ENCODE measurements at places on chromosomes 16 and 17.
A peak's percentile ranks its signal among the peaks of the same experiment; 100 is the strongest.

GRCh38 chr17:1229349-1229899, 40.8 kb upstream of the BHLHA9 start:
- peak; percentile 15 for DNase-seq

DNA sequence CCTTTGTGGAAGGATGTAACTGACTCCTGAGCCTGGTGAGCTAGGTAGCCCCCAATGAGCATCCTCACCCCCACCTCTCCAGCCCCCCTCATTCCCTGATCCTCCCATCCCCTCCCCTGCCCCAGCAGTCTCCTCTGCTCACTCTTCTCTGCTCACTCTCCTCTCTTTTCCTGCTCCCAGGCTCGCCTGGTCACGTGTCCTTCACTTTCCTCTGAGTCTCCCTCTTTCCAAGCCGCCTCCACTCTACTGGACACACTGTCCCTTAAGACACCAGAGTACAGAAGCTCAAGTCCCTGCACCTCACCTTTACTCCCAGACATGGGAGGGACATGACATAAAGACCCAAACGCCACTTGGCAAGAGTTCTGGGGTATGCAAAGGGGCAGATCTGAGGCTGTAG, 76.3 kb upstream of the RBL2 start:
- no peak for DNase-seq

GRCh38 chr17:19757536-19758180, 9.6 kb upstream of the ALDH3A1 start:
- no peak for DNase-seq

GRCh38 chr17:64231567-64232141, 31.4 kb downstream of the TEX2 start:
- no peak for DNase-seq

GRCh38 chr17:1260086-1260769, 10.0 kb upstream of the BHLHA9 start:
- DNase-seq: no peak

GRCh38 chr17:65409381-65409780, 152.1 kb downstream of the AXIN2 start:
- DNase-seq: no peak

GRCh38 chr16:72848759-72849664, 198.9 kb downstream of the ZFHX3 start:
- no peak for DNase-seq

DNA sequence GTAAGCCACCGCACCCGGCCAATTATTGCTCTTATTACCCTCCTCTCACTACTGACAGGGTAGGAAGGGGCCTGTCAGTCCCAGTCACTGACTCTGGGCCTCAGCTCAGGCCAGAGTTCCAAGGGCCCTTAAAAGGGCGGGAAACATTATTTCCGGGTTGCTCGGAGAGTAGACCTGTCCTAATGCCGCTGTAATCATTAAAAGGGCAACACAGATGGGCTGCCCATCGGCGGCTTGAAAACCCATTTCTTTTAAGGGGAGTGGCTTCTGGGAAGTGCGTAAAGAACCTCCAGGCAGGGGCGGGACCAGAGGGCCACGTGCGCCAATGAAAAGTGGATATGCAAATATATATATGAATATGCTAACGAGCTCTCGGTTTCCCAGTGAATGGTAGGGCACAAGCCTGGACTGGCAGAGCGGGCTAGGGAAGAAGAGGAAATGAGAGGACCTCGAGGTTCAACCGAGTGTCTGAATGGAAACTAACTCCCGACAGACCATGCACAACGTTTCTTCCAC, 26.6 kb downstream of the PIPOX start:
- no peak for DNase-seq

DNA sequence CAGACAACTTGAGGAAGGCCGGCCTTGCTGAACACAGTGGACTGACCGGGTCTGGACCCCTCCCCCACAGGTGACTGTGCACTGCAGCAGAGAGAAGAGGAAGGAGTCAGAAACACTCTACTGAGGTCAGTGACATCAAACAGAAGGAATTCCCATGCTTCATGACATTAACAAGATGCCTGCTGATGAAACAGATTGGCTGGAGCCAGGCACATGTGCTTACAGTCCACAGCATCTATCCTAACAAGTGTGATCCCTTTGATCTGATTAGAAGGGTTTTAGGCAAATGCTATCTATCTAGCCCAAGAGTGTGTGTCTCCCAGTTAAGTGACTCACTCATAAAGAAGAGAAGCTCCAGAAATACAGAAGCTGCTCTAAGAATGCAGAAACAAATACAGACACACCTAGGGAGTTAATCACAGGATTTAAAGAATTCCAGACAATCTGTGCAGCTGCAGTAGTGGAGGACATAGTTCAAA, 90.2 kb downstream of the SYCE1L start:
- no peak for DNase-seq

- DNase-seq: no peak
Measured at GRCh38 chr16:59567496-59567895, 833.4 kb upstream of the GOT2 start.

GRCh38 chr17:46942441-46943217, 19.7 kb downstream of the GOSR2 start:
- peak; percentile 46 for DNase-seq

DNA sequence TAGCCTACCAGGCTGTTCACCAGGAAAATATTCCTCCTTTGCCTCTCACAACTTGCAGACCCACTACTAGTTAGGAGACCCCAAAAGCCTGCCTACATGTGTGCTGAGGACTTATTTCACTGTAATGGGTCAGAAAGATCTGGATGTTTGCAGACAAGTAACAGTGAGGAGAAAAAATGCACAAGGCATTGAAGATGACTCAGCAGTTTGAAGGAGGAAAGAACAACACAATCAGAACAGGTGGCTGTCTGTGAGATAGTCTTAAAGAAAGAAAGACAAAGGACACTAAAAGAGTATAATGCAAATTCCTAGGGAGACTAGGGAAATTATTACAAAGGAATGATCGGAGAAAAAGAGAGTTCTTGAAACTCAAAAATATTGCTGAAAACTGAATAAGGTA, 69.0 kb downstream of the ANKFN1 start:
- no peak for DNase-seq

DNA sequence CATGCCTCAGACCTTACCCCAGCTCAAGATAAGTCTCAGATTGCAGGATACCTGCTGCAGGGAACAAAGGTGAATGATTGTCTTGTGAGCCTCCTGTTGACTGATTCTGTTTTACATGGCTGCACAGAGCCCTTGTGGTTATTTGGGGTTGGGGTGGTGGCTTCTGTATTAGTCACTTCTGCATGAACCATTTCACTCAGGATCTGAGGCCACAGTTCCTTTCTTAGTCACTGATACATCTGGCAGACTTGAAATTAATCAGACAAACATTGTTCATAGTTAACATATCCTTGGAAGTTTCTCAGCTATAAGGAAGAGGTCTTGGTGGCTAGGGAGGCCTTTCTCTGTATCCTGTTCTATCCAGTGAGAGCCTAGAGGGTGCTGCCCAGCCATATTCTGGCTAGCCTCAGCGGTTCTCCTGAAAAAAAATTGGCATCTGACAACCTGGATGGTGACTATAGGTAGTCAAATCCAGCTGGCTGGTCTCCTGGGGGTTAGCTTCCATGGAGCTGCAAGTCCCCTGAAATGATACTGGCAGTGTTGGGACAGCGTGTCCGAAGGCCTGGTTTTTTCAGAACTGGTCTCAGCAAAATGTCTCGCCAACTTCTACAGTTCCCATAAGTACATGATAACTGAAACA, 8.4 kb upstream of the PLK1 start:
- DNase-seq: peak; percentile 91

GRCh38 chr17:79160980-79161636, 86.5 kb downstream of the ENGASE start:
- peak; percentile 38 for DNase-seq

GRCh38 chr16:30903596-30903995, 7.2 kb downstream of the CTF1 start:
- DNase-seq: no peak

DNA sequence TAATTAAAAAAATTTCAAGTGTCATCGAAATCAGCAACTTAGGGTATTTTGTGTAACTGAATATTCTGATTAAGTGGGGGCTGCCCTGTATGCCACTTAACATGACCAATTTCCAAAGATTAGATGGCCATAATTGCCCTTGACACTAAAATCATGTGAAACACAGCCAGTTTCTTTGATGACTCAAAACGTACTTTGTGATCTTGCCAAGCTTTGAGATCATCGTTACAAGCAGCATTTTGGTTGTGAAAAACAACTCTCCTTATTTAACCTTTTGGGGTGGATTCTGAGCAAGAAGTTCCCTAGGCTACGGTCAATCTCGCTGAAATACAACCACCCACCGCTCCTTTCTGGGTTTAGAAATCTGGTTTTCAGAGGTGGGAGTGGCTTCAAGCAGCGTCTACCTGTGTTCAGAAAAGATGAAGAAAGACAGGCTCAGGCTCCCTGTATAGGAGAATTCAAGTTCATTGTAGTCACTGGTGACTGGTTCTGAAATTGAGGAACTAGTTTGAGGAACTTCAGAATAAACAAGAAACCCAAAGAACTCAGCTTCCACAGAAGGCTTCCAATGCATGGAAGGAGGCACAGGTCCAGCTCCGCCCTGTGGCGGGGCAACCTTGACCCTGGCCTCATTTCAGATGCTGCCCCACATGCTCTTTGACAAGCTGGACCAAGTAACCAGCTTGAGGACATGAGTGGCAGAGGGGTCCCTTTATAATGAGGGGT, 9.4 kb downstream of the MAP3K14 start:
- DNase-seq: peak; percentile 91

DNA sequence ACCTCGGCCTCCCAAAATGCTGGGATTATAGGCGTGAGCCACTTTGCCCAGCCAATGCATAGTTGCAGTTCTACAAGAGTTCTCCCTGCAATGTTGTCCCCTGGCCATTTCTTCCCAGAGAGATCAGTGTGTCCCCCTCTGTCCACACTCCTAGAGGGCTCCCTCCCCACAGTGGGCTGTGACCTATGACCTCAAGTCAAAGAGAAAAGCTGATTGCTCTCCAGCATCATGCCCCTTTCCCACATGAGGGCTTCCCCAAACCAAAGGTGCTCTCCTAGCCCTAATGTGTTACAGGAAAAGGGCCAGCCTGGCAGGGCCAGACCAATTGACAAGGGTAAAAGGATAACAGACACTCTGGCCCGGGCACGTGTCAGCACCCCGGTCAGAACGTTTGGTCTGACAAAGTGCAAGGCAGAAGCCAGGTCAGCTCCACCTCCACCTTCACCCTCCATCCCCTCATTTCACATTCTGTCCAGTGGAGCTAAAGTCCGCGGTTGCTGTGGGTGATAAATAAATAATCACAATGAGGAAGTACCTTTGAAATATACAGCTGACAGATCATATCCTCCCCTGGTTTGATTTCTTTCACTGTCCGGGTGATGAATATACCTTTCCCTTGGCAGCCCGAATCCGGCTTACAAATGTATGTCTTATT, 17.8 kb downstream of the TTLL6 start:
- DNase-seq: no peak

DNA sequence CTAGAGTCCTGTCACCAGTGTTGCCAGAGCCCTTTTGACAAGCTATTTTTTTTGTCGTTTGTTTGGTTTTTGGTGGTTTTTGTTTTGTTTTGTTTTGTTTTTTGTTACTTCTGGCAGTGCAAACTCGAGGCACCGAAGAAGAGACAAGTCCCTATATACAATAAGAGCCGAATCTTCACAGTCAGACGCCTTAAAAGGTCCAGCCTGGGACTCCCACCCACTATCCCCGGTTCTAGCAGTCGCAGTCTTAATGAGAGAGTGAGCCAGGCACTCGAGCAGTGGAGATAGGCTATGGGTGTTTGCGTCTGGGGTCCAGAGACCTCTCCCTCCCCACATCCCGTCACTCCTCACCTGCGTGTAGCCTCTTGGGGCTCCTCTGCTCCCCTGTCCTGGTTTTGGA, 1.9 kb downstream of the OR1F1 start:
- no peak for DNase-seq

- DNase-seq: no peak
Measured at GRCh38 chr16:68954911-68955635, 111.7 kb downstream of the TANGO6 start.

DNA sequence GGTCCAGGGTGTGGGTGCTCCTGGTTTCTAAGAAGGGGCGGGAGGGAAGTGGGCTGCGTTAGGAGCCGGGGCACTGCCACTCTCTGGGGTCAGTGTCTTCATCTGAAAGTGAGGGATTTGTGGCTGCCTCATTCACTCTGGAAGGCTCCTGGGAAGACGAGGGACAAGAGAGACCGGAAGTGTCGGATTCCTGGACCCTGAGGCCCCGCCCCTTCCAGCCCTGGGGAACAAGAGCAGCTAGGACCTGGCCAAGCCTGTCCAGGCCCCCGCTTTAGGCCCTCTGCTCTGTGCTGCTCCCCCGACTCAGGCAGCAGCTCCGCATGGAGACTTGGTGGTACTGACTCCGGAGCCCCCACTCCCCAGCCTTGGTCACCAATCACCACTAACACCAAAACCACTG, 6.5 kb downstream of the LGALS3BP start:
- DNase-seq: no peak

DNA sequence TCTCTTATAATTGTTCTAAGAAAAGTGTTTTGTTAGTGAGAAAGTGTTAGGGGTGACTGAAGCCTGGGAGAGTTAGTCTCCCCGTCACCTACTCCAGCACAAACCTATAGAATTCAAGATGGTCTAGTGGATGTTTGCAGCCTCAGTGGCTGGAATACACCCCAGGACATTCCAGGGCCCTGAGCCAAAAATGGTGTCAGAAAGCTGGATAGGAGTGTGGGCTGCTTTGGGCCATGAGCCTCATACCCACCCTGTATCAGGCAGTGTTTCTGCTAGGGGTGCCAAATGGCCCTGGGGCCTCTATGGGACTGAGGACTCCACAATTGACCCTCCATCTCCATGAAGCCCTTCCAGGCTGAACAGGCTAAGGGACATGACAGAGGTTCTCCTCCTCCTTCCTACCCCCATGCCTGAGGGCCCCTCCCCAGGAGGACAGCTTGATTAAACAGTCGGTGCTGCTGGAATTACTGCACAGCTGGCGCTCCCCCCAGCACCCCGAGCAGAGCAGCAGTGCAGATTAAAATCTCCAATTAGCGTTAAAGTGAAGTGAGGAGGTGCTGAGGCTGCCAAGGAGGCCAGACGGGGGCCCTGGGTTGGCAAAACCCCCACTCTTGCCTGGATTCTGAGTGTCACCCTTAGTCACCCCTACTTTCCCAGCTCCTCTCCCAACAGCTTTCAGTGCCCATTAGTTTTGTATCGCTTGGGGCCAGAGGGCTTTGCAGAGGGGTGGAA, 59.1 kb downstream of the NEUROD2 start:
- DNase-seq: no peak

- DNase-seq: no peak
Measured at GRCh38 chr17:9226794-9227135, 205.5 kb downstream of the NTN1 start.

DNA sequence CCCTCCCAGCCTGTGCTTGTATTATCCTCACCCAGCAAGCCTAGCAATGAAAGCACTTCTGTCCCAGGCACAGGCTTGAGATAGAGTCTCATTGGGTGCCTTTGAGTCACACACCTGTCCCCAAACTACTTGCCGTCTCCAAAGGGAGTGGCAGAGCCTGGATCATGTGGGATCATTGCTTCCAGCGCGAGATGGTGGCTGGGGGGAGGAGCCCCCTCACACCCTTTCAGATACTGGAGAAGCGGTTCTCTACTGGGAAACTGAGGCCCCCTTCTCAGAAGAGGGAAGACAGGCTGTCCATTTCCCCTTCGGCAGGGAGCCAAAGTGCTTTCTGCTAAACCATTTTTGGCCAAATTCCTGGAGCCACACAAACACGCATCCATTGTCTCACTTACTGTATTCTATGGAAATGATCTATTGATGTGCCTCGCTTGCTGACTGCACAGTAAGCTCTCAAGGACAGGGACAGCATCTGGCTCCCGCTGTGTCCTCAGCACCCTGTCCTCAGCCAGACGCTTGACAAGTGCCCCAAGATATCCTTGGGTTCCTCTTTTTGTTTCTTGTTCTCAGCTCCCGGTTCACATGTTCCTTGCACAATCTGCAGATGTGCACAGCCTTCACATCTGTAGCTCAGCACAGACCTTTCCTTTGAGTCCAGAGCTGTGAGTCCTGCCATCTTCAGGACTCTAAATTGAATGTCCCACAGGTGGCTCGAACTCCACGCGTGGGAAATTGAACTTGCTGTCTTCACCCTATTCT, 26.0 kb upstream of the DLX3 start:
- DNase-seq: no peak
